Testis (tissue), 5 donors: ENCODE measurements at places on chromosomes 13 and 19. TPM values are rescaled to one million over a fixed set of nuclear protein-coding genes. Genes with fewer than 3 reads are reported as not detected.

Gene HPN
- 1.7 TPM for total RNA-seq

Gene CCNA1
- 48.9 TPM for total RNA-seq

Gene SIGLEC12
- not detected for total RNA-seq

Gene ZNF71
- 19.6 TPM for total RNA-seq

DNA sequence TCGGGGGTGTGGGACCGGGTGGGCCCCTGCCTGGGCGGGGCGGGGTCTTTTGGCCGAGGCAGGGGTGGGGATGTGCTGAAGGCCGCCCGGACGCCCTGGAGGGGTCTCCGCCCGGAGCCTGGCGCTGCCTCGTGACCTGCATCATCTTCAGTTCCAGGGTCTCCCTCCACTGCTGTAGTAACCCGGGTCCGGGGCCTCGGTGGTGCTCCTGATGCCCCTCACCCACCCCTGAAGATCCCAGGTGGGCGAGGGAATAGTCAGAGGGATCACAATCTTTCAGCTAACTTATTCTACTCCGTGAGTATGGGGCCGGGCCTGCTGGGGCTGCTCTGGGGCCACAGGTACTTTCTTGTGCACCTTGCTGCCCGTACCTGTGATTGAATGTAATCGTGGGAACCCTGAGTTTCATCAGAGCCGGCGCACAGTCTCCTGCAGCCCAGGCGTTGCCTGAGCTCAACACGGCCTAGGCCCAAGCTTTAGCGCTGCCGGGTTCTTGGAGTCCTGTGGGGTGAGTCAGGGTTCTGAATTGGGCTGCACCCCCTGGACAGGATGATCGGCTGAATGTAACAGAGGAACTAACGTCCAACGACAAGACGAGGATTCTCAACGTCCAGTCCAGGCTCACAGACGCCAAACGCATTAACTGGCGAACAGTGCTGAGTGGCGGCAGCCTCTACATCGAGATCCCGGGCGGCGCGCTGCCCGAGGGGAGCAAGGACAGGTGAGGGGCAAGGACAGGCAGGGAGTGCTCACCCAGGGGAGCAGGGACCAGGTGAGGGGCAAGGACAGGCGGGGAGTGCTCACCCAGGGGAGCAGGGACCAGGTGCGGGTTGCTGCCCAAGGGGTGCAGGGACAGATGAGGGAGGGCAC is 10.5 kb downstream of the PEAK3 start:
- no peak for DNase-seq

GRCh38 chr13:61880578-61881283 is 465.1 kb upstream of the PCDH20 start:
- DNase-seq, result peak; percentile 41

DNA sequence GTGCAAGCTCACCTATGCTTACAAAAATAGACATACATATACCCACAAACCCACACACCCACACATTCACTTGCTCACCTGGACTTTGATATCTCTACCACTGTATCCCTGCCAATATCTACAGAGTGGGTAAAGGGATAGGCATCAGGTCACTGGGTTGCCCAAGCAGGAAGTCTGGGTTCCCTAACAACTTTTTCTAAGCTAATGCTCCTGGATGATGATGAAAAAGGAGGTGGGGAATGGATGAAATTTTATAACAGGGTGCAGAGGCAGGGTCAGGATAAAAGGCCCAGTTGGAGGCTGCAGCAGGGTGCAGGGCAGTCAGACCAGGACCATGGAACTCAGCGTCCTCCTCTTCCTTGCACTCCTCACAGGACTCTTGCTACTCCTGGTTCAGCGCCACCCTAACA is at the start of gene CYP2B6:
Gene CYP2B6 (plus strand): TSS at position 311 of the 410 bp plus-strand sequence. CDS start 24 bp downstream, at position 335.
- no peak for DNase-seq

- peak; percentile 35 for DNase-seq
Measured at GRCh38 chr19:52689843-52690368, 44.9 kb downstream of the ZNF611 start.

DNA sequence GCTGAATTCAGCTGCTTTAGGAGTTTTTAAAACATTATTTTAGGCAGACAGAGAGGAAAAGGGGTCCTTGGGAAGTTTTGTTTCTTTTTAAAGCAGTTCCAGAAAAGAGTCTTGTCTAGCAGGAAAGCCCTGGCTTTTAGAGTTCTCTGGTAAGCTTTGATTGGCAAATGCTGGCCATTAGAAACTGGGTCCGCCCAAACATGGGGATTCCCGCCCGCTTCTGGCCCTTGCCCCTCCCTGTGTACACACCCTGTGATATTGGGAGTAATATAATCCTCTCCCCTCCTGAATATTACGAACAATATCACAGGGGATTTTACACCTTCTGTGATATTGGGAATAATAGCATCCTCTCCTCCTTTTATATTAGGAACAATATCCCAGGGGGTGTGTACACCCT is 58.9 kb downstream of the ERICH4 start:
- DNase-seq, result no peak

GRCh38 chr19:45972081-45972946 is 1.4 kb downstream of the NOVA2 start:
- DNase-seq, result no peak

- no peak for DNase-seq
Measured at GRCh38 chr19:33317517-33317916, 15.2 kb upstream of the CEBPA start.

DNA sequence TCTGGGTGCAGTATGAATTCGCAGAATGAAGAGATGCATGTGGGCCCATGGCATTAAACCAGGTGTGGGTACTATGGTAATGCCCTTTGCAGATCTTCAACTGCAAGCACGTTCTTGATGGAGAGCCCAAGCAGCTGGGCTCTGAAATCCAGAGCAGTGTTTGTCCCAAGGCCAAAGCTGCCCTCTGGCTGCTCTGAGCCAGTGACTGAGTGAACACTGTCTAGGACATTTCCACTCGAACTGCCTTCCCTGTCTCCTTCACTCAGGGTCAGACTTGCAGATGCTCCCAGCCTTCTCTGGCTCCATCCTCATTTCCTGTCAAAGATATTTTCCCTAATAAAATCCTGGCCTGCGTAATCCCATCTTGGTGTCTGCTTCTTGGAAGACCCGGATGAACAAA is 80.2 kb upstream of the GJB6 start:
- DNase-seq, result no peak
